ENCODE measurements at places on chromosomes 11 and 22.

- no peak for DNase-seq
Observed at GRCh38 chr22:32649515-32650200, 151.8 kb upstream of the TIMP3 start.

DNA sequence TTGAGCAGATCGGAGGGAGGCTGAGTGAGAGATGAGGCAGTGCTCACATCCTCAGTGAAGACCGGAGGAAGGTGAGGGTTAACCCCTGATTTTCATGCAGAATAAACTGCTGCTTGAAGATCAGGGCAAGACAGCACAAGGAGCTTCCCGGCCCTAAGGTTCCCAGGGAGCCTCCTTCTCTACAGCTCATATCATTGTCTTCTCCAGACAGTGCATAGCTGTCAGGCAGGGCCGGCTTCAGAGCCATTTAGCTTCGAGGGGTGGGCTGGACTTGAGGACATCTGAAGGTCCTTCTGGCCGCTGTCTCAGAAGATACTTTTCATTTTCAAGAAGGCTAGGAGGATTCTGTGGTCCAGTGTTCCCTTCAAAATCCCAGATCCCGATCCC lies 7.2 kb downstream of the ADAMTS8 start:
- no peak for DNase-seq

- no peak for DNase-seq
Observed at GRCh38 chr11:110366291-110366690, 63.5 kb upstream of the FDX1 start.

- DNase-seq = no peak
Observed at GRCh38 chr22:33682927-33683326, 237.3 kb downstream of the LARGE1 start.

- DNase-seq = no peak
Observed at GRCh38 chr11:88313441-88313840, 24.1 kb downstream of the CTSC start.

- DNase-seq = no peak
Observed at GRCh38 chr11:21567645-21568290, 625.1 kb upstream of the ANO5 start.

GRCh38 chr11:68312117-68312779 lies at the start of gene LRP5:
Gene LRP5 (plus strand): TSS chr11:68312591. CDS start chr11:68312715, 124 bp downstream.
- no peak for DNase-seq

- no peak for DNase-seq
Observed at GRCh38 chr22:19716041-19716828, 1.9 kb downstream of the SEPTIN5 start.

DNA sequence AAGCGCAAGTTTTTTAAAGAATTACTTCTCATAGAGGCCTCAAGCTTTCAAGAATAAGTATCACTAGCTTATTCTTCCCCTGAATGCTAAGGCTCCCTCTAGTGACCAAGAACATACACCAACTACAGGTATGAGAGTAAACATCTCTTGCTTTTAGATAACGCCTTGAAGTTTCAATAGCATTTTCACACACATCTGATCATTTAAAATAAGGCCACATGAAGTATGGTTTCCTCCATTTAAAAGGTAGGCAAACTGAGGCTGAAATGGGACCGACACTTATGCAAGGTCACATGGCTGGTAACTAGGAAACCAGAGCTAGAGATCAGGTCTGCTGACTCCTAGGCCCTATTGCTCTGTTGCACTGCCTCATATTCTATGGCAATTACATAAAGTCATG lies 66.5 kb downstream of the CCDC34 start:
- DNase-seq = no peak

- peak; percentile 89 for DNase-seq
Observed at GRCh38 chr11:66408488-66409214, 12.2 kb upstream of the NPAS4 start.

DNA sequence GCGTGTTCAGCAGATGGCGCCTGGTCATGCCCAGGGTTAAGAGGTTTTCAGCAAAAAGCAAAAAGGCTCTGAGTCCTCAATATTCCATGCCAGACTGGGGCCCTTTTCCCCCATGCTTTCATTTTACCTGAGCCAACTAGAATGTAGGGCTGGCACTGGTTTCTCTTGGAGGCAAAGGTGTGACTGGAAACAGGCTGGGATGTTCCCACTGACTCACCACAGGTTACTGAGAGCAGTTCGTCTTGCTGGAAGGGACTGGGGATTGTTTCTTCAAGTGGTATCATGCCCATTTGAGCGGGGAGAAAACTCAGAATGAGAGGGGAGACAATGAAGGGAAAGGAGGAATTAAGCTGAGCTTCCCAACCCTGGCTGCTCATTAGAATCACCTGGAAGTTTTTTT lies 243.9 kb downstream of the TENM4 start:
- no peak for DNase-seq

GRCh38 chr11:20089367-20089766 lies 70.9 kb downstream of the DBX1 start:
- no peak for DNase-seq

DNA sequence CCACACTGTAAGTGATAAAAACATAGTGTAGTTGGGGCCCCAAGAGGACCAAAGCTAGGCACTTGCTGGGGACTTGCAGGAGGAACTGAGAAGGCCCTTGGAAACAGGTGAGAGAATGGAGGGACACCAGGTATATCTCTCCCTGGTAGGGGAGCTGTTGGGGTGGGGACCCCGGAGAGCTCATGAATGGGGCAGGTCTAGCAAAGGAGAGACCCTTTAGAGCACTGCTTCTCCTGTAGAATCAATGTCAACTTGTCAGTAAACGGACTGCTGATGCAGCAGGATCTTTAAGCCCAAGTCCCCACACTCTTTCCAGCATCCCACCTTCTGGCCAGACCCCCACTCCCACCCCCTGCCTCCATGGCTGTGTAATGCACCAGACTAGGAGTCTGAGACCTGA lies 109.6 kb upstream of the THY1 start:
- no peak for DNase-seq

GRCh38 chr22:38169116-38169515 lies 12.5 kb downstream of the PLA2G6 start:
- DNase-seq = no peak

DNA sequence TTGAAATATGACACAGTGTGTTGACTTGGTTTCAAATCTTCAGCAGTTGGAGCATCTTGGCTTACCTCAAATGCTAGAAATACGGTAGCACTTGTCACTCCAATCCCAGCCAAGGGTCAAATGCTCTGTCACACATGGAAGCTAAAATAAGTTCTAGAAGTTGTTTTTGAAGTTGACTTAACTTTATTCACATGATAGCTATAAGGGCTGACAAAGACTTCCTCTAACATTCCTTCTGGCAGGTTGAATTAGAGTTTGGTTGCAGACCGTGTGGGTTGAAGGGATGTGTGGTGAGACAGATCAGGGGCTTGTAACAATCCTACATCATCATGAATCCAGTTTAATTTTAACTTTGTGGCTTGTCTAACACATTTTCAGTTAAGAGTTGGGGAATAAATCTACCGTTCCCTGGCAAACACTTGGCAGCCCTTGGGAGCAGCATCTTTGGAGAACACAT lies 4.6 kb downstream of the SLN start:
- DNase-seq = no peak

GRCh38 chr11:293852-294661 lies 5.1 kb downstream of the PGGHG start:
- no peak for DNase-seq

DNA sequence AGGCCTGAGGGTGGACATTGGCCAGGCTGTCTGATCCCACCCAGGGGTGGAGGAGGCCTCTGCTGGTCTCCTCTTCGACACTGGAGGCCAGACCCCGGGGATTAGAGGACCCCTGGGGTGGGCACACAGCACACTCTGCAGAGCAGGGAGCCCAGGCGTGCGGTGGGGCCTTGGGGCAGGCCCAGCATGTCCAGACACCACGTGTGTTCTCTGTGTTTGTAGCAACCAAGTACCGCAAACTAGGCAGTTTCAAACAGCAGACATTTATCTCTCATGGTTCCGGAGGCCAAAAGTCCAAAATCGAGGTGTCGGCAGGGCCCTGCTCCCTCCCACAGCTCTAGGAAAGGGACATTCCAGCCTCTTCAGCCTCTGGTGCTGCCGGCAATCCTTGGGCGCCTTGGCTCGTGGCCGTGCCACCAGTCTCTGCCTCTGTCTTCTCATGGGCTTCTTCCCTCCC lies 1.5 kb downstream of the PANX2 start:
- DNase-seq = no peak

DNA sequence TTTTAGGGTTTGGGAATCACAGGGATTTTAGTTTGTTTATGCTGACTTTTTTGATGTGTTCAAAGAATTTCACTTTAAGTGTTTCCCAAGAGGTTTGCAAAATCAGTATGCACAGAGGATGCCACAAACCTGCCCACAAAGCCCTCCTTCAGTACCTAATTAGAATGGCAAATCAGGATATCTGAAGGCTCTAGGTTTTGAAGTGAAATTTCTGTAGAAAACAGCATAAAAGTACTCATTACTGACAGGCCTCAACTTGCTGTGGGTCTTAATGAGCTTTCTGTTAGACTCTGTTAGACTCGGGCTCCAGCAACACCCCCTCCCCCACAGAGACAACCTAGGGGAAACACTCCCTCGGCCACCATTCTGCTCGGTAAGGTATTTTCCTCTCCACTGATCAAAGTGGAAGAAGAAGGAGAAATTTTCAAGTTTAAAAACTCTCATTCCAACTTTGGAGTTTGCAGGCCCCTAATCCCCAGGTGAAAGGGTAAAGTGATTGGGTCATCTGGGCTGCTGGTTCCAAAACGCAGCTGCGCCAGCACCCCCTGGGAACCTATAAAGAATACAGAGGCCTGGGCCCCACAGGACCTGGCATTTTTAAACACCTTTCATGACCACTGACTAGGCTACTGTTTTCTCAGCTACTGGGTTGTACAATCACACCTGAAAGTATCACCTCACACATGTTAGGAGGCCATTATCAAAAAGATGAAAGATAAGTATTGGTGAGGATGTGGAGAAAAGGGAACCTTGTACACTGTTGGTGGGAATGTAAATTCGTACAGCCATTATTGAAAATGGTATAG lies 67.5 kb downstream of the PLEKHA7 start:
- DNase-seq = no peak

DNA sequence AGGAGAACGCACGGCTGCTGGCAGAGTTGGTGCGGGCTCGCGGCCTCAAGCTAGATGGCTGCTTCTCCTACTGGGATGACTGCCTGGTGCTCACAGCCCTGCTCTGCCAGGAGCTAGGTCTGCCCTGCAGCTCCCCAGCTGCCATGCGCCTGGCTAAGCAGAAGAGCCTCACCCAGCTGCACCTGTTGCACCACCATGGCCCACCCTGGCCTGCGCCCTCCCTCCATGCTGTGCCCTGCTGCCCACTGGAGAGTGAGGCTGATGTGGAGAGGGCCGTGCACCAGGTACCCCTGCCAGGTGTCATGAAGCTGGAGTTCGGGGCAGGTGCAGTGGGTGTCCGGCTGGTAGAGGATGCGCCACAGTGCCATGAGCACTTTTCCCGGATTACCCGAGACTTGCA lies 4.8 kb upstream of the RPS6KB2 start:
- DNase-seq = no peak

DNA sequence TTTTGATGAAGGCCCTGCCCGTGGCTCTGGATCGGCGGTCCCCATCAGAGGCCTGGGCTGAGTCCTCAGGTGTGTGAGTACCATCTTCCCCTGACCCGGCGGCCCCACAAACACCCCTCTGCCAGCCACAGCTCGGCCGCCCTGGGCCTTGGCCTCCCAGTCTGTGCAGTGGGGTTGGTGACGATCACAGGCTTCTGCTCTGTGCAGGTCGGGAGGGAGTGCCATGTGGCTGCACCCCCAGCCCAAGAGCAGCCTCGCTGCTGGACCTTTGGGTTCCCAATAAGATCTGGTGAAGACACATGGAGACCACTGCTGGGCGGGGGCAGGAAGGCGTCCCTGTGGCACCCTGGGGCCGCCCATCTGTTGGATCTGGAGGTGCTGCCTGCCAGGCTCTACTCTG lies 47.1 kb upstream of the PPARA start:
- DNase-seq = no peak

DNA sequence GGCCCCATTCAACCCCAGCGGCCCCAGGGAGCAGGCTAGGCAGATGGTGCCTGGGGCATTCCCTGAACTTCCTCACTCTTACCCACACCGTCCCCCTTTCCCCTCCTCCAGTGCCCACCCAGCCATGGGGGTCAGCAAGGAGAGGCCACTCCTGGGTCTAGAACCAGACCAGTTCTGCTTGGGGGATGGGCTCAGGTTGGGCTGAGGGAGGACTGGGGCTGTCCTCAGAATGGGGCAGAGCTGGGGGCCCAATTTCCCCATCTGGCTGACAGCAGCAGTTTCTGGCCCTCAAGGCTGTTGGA lies 12.4 kb downstream of the SCYL1 start:
- no peak for DNase-seq

DNA sequence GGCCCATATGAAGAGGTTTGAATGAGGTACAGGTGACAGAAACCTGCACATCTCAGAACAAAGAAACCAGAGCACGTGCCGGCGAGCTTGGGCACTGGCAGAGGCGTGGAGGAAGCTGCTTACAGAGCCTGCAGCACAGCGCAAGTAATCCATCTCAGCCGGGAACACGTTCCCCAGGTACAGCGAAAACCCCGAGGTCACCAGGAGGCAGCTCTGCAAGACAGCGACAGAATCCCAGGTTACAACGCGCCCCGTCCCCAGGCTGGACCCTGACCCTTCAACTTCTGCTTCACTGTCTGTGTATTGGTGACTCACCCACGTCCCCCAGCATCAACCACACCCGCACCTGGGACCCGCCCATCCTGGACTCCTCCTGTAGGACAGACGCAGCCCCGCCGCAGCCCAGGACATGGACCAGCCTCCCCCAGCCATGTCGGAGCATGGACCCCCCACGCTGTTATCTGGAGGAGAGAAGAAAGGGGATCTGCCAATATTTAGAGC lies 2.2 kb downstream of the MLC1 start:
- DNase-seq = no peak

DNA sequence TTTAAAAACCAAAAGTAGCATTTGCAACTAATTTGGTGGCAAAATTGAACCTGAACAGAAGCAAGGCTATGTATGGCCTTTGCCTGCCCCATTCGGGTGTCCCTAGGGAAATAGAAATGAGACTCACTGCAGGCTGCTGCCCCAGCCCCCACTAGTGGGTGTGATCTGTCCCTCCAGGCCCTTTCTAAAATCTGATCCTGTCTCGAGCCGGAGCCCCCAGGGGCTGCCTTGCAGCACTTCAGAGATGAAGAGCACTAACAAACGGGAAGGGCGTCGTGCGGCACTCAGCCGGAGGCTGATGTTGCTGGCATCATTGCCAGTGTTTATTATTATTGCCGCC lies 43.2 kb downstream of the CD82 start:
- DNase-seq = no peak

DNA sequence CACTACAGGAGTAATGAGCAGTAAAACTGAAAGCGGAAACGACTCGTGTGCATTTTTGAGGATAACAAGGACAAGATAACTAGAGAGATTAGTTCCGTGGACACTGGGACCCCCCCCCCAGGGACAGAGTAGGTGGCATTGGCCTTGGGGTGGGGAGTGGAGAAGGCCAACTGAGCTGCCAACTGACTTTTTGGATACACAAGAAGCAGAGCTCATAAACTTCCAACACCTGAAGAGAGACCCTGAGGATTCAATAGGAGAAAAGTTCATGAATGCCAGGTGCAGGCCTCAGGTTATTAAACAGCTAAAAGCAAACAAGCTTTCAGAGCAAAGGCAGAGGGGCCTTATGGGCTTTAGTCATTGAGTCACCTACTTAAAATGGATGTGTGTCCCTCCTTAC lies 17.6 kb upstream of the PRSS23 start:
- no peak for DNase-seq

All from activated CD4-positive, alpha-beta T cell treated with anti-CD3 and anti-CD28 coated beads, Interleukin-2, amount 50 U/mL, for 4 hours (primary cell).